IPS DF 6.9 (cell line): ENCODE measurements at places on chromosomes 13 and 19.

- DNase-seq = no peak
- no peaks in the 10 kb centered on the region for H3K36me3 ChIP-seq
- H3K27ac ChIP-seq = no peak overlapping the region
- H3K4me3 ChIP-seq = no peak overlapping the region
- H3K4me1 ChIP-seq = no peaks in the 10 kb centered on the region
These were observed 294.0 kb downstream of the RBM26 start for GRCh38 chr13:79112016-79112415.

GRCh38 chr13:99980201-99980823, 1.3 kb upstream of the ZIC2 start:
- H3K36me3 ChIP-seq = peaks cover 12% of the 10 kb centered on the region
- peaks cover 6% of the 10 kb centered on the region for H3K4me1 ChIP-seq
- DNase-seq = no peak

- H3K27ac ChIP-seq = no peak overlapping the region
- no peak for DNase-seq
- no peaks in the 10 kb centered on the region for H3K36me3 ChIP-seq
- H3K27me3 ChIP-seq = no peaks in the 10 kb centered on the region
- no peak overlapping the region for H3K4me3 ChIP-seq
These were observed 46.7 kb downstream of the ZNF729 start for GRCh38 chr19:22332924-22333323.

DNA sequence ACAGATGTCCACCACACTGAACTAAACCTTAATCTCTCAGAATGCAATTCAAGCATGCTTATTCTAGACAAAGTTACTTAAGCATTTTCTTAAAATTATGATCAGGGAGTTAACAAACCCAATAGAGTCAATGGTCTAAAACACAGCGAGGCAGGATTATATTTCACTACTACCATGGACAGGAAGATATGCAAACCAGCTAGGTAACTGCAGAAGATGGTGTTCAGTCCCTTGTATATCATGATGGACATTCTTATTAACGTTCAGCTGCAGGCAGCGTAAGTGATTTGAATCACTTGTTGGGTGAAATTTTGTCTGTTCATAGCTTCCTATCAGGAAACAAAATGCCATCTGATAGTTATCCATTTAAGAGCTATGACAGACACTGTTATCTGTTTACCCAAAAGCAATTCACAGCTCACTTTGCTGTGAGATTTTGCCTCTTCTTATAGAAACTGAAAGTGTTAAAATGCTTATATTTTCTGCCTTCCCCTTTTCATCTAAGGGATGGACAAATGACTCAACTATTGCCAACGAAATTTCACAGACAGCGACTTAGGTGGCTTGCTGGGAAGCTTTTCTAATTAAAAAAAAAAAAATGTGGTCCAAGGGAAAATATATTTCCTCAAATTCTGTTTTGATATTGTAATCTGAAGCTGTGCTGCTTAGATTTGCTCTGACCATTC, 591.9 kb downstream of the DACH1 start:
- no peak overlapping the region for H3K4me3 ChIP-seq
- DNase-seq = no peak
- no peaks in the 10 kb centered on the region for H3K36me3 ChIP-seq
- no peaks in the 10 kb centered on the region for H3K4me1 ChIP-seq
